ENCODE measurements at places on chromosomes 5 and 9.

GRCh38 chr5:64838803-64839202 is 70.1 kb downstream of the CWC27 start:
- no peak for DNase-seq

- peak; percentile 79 for DNase-seq
Observed at GRCh38 chr5:126801992-126802294, 25.0 kb downstream of the LMNB1 start.

DNA sequence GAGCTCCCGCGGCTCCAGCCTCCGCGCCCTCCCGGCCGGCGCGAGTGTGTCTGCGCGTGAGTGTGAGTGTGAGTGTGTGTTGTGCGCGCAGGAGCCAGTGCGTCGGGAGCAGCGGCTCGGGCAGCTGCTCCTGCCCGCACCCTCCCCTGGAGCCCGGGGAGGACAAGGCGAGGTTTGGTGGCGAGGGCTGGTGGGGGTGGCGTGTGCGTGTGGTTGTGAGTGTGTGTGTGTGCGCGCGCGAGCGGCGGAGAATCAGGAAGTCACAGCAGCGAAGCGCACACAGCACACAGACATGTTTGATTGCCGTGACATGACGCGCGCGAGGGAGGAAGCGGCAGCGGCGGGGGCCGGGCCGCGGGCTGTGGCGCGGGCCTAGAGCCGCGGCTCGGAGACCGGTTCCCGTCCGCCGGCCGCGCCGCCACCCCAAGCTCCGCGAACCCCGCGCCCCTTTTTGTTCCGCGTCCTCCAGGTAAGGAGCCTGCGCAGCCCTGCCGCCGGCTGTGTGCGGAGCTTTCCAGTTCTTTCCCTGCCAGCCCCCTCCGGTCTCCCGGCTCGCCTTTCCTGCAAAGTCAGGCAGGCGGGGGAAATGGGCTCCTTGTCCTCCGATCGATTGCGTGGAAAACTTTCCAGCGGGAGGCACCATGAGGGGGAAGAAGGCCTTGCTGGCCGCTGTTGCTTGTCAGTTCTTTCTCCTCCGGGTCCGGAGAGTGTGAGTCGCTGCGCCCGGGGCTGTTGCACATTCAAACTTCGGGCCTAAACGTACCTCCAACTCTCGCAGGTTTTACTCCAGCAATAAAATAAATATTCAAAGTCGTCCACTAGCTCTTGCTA is 2.4 kb downstream of the SMARCA2 start:
- DNase-seq = peak; percentile 63

DNA sequence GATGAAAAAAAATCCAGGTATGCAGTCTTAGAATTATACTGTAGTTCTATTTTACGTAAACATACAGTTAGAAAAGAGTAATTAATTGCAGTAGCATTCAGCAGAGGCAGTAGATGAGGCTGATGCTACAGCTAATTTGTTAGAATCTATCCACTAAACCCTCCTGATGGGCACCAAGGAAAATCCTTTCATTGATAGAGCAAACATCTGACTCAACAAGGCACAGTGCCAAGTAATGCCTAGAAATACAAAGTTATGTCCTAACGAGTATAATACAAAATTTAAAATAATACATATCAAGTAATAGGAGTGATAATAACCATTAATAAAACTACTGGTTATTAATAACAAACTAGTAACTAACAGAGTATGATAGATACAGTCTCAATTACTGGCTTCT is 9.0 kb downstream of the MOCS2 start:
- DNase-seq = no peak

DNA sequence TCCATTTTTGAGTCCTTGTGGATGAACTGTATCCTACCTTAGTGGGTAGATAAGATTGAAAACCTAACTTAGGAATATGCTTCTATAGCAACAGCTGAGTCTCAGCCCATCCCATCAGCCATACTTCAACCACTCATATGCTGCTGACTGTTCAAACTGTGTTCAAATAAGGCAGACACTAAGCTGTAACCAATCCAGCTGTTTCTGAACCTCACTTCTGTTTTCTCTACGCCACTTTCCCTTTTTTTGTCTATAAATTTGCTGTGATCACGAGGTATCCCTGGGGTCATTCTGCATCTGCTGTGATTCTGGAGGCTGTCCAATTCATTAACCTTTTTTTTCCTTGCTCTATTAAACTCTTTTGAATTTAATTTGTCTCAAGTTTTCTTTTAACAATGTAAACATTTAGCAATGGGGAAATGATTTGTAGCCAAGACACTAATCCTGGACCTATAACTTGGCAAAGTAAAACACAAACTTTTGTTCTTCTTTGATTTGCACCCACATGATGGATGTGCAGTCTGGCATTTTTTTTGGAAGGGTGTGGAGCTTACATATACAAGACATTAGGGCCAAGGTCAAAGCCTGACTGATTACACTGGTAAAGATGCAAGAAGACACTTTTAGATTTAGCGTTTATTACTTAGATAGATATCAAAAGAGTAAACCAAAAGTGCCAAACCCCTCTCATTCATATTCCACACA is 14.9 kb upstream of the SCGB3A2 start:
- no peak for DNase-seq

GRCh38 chr9:18396102-18396728 is 77.7 kb upstream of the ADAMTSL1 start:
- DNase-seq = peak; percentile 38

DNA sequence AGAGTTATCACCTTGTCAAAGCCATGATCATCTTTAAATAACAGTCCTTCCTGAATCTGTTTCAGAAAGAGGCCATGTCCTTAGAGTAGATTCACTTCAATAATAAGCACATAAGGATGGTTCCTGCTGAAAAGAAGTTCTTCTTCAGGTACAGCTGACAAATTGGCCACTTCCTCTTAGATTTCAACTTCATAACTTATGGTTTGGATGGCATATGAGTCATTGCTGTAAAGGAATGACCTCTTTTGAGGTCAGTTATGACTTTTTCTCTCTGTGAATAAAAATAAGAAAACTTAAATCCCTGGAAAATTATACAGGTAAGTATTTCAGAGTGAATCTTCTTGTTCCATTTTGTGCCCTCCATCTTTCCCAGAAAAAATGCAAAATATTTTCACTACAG is 555.3 kb upstream of the ZNF462 start:
- DNase-seq = no peak

DNA sequence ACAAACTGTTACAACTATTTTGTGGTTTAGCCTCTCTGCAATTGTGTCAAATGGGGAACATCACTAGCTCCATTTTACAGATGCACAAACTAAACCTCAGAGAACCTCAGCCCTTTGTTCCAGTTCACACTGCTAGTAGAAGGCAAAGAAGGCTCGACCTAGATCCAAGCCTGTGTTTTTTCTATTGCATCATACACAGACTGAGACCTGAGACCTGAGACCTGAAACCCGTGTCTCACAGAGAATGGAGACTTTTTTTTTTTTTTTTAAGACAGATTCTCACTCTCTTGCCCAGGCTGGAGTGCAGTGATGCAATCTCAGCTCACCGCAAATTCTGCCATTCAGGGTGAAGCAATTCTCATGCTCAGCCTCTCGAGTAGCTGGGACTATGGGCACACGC is 120.8 kb downstream of the GALNT10 start:
- no peak for DNase-seq

DNA sequence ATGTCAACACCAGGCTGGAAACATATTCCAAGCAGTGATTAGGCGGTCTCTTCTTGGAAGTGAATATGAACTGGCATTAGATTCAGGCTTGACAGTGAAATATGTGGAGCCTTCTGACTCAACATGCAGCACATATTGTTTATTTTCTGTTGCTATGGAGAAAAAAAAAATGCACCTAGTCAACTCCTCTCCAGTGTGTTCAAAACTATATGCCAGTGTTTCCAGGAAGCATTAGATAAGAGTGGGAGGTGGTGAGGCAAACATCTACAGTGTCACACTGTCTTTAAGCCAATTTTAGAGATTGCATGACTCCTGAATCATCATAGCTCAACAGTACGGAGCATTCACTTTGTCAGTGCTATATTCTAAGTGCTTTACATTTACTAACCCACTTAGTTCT is 117.9 kb downstream of the HCN1 start:
- DNase-seq = no peak

DNA sequence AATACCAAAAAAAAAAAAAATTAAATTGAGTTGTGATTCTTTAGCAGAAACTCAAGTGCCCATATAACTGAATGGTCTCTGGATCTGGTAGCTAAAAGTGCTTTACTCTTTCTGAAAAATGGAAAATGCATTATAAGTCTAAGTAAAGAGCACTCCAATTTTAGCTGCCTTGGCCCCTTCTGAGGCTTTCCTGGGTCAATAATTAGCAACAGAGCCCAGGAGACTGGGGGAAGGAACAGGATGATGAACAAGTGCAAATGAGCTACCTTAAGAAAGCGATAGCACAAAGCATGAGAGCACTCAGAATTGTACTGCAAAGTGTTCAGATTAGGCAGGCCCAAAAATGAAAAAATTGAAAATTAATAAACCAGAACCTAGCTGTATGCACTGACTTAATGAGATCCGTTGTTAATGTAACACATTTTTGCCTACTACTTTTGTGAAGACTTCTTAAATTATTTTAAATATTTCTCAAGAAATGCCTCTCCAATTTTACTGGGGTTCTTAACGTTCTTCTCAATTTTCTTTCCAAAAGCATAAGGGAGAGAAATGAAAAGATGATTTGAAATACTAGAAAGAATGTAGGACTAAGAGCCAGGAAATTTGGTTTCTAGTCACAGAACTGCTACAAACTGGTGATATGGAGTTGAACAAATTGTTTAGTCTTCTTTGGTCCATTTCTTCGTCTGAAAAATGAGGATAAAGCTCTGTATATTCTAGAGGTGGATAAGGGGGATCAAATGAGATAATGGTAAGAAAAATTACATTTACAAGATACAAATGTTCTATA is 566.1 kb downstream of the PDE4D start:
- DNase-seq = no peak

GRCh38 chr5:172325452-172325851 is 41.9 kb upstream of the UBTD2 start:
- no peak for DNase-seq

DNA sequence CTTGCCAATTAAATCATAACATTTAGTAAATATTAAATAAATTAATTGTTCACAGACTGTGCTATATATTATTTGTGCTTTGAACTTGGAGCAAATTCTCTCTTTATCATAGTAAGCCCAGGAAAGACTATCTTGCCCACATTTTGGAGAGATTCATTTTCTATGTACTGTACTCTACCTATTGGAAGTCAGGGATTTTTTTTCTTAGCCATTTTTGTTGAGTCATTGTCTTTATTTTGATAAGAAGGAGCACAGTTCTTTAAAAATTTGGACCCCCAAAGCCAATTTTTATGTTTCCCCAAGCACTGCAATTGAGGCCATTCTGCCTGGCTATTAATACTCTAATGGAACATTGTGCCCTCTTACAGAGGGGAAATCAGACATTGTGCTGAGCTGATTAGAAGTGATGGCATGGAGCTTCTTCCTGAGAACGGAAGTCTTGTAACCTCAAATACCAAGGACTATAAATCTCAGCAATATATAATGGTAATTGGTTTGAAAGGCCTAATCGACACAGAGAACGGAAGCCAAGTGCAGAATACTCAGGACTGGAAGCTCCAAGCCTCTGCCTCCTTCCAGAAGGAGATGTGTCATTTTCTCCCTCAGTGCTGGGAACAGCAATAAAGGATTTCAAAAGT is 188.8 kb upstream of the PAPPA start:
- no peak for DNase-seq

DNA sequence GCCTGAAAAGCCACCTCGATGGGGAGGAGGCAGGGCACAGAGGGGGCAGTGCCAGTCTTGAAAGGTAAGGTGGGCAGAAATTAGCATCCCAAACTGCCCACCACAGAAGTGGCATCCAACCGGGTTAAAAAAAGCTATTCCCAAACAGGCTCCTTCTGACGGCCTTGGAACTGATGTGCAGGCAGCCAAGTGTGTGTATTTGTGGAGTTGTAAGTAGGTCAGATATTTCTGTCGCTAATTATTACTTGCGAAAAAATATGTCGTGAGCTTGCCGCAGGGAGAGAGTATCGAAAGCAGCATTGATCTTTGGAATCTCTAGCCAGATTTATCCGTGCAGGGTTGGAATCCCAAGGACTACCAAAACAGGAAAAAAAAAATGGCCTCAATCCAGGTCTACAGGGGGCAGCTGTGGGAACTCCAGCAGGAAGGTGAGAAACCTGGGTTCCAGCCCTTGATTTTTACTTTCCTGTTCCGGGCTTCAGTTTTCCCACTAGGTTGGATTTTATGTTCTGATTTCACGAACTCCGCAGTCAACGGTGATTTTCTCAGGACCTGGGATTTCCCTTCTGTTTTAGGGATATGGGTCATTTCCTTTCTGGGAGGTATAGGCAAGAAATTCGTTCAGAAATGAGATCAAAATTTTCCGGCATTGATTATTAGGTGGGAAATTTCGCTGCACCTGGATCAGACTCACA is 200.8 kb downstream of the RGS3 start:
- no peak for DNase-seq

GRCh38 chr9:127502706-127503378 is 51.5 kb downstream of the LRSAM1 start:
- no peak for DNase-seq

- DNase-seq = no peak
Observed at GRCh38 chr9:72627147-72627546, 105.7 kb downstream of the TMC1 start.

- no peak for DNase-seq
Observed at GRCh38 chr9:134437403-134438194, 111.3 kb downstream of the RXRA start.

DNA sequence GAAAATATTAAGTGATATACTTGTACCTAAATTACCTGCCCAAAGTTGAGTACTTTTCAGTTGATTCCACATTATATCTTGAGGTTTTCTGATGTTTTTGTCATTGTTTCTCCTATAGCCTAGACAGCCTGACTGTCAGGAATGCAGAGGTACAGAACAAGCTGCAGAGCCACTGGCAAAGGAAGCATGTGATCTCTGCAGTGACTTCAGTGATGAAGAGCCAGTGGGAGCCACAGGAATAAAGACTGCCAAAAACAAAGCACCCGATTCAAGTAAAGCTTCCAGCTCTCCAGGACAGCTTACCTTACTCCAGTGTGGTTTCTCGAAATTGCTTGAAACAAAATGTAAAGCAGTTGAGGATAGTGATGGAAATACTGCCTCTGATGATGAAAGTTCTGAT is 96.3 kb downstream of the ERCC6L2 start:
- DNase-seq = no peak

DNA sequence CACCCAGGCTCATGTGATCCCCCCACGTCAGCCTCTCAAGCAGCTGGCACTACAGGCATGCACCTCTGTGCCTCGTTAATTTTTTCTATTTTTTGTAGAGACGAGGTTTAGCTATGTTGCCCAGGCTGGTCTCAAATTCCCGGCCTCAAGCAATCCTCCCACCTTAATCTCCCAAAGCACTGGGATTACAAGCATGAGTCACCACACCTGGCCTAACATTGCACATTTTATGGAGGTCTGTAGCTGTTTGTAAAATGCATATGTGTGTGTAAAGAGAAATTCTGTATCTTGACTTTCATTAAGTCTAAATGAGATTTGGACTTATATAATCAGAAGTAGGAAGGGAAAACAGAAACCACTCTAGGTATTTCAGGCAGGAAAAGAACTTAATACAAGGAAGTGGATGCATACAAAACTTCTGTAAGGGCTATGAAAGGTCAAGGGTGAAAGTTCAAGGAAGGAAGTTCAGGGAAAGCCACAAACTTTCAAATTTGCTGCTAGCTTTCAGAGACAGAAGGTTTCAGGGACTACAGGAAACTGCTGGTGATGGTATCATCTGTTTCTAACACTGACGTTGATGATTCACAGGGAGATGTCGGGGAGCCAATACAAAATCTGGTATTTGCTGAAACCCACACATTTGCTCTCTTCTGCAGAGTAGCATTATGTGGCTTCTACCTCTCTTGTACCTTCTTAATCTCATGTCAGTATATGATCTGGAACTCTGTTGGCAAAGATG is 209.4 kb downstream of the PIK3R1 start:
- DNase-seq = no peak

Data from cardiac muscle cell (in vitro differentiated cells and primary cell).